Pulmonary artery endothelial cell (primary cell): ENCODE measurements at places on chromosomes 6 and 20.

- DNase-seq = no peak
Observed at GRCh38 chr6:87723170-87724078, 21.4 kb upstream of the AKIRIN2 start.

DNA sequence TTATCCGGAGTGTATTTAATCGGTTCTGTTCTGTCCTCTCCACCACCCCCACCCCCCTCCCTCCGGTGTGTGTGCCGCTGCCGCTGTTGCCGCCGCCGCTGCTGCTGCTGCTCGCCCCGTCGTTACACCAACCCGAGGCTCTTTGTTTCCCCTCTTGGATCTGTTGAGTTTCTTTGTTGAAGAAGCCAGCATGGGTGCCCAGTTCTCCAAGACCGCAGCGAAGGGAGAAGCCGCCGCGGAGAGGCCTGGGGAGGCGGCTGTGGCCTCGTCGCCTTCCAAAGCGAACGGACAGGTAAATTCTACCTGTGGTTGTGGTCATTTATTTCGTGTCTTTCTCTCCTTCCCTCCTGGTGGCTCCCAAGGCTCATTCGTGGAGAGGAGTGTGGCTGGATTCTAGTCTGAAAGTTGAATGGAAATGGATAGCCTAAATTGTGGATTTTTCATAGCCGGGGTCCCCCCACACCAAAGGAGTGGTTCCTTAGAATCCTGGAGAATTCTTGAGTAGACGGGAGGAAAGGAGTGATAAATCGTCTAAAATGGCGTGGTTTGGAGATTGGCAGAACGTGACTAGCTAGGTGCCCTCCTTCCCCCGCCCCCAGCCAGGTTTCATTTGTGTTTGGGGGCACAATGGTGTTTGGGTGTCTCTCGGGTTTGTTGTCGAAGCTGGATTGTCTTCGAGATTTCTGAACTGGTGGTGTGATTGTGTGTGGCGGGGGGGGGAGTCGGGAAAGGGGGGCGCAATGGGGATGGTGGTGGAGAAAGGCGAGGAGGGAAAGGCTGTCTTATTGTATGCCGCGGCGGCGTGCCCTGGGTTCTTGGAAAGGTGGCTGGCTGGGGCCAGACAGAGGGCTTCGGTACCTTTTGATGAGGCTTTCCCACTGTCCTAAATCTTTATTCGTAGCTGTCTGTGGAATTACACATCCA, 673 bp downstream of the MARCKS start:
- no peak for DNase-seq

DNA sequence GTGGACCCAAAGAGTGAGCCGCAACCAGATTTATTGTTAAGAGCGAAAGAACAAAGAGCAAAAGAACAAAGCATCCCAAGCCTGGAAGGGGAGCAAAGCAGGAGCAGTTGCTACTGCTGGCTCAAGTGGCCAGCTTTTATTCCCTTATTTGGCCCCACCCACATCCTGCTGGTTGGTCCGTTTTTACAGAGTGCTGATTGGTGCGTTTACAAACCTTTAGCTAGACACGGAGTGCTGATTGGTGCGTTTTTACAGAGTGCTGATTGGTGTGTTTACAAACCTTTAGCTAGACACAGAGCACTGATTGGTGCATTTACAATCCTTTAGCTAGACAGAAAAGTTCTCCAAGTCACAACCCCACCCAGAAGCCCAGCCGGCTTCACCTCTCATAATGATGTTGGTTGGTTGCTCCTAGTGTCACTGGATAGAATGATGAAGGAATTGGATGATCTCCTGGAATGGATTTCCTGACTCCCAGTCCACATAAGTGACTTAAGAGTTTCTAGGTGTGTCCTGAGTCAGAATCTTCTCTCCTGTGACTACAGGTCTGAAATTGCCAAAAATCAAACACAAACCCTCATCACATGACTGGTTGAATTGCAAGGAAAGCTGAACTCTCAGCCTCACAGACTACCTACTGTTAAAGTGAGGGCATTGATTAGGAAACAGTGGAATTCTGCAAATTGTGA, 52.1 kb upstream of the CAP2 start:
- DNase-seq = no peak

DNA sequence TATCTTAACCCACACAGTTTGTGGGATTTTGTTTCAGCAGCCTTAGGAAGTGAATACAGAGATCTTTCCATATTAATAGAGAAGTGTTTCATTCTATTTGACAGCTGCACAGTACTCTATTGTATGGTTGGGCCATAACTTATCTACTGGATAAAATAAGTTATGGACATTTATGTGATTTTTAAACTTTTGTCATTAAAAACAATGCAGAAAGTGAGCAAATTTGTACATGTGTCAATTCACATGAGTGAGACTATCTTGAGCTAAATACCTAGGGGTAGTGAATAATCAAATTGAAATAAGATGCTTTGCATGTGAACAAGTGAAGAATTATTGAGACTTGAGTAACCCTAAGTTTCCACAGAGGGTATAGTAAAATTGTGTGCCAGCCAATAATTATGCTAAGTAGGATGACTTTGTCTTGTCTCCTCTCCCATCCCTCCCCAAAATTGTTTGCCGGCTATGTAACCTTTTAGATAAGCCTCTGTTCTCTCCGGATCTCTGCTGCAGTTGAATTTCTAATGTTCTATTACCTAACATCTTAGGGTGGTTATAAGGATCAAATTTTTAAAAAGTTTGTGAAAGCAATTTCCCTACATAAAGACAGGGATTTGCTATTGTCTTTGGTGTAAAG, 33.3 kb upstream of the TPBG start:
- no peak for DNase-seq

- DNase-seq = peak; percentile 60
Observed at GRCh38 chr6:125197795-125198269, 44.3 kb downstream of the TPD52L1 start.

DNA sequence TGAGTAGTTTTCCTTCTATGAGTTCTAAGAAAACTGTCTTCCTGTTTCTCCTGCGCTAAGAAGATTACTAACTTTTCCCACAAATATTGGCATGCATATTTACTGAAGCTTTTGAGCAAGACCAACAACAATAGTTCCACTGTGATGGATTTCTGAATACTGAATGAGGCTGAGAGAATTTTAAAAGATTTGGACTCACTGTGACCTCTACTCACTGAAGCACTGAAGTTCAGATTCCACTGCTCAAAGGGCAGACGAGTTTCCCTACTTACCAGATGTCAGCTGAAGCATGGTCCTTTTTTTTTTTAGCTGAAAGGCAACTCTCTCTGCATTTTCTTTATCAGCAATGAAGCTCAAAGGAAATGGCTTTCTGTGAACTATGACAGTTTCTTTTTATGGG, 718.5 kb downstream of the RFPL4B start:
- no peak for DNase-seq

DNA sequence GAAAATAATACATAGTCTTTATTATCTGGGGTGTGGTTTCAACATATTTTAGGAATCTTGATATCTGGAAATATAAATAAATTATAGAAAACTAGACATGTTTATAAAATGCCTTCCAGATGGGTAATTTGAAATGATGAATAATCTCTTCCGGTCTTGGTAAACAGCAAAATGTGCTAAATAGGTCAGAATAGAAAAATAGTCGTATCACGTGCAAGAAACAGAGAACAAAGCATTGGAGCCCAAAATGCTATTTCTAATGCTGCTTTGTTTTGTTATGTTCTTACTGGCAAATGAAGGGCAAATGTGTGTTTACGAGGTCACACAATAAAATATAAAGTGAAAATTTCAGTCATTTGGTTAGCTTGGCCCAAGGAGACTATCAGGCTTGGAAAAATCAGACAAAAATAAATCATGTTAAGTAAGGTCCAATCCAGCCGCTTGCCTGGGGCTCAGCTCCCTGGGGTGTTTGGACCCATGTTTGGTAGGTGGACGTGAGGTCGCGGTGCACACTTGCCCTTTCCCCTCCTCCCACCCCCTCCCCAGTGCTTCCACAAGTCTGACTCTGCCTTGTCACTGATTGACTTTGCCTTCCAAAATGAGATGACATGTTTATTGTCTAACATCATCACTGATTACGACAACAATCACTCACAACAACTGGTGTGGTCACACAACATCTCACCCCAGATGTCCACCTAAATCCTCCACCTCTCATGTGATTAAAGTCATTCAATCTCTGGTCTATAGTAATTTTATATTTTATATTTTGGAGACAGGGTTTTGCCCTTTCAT, 56.0 kb downstream of the RIN2 start:
- peak; percentile 58 for DNase-seq

DNA sequence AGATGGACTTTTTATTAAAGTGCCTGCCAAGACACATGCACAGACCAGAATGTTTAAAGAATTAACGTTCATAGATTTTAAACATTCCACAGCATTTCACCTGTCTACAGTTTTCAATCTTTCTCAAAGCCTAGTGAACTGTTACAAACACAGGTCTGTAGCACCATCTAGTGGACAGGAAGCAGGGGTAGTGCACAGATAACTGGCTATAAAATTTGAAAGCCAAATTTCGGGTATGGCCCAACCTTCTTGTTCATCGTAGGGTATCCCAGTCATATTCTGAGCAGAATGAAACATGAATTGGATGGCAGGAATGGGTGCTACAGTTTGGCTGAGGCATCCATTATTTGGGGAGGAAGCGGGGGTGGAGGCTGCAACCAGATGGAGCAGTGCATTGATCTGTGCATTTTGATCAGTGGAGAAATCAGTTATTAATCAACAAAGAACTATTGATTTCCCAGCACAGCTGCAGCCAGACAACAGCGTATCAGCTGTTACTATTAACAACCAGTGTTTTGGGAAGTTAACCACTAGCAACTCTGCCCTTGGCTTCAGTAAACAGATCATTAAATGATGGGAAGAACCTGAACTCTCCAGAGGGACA, 56.1 kb upstream of the B3GAT2 start:
- peak; percentile 11 for DNase-seq
